ENCODE measurements at places on chromosomes 6 and 20.
A peak's percentile ranks its signal among the peaks of the same experiment; 100 is the strongest.

DNA sequence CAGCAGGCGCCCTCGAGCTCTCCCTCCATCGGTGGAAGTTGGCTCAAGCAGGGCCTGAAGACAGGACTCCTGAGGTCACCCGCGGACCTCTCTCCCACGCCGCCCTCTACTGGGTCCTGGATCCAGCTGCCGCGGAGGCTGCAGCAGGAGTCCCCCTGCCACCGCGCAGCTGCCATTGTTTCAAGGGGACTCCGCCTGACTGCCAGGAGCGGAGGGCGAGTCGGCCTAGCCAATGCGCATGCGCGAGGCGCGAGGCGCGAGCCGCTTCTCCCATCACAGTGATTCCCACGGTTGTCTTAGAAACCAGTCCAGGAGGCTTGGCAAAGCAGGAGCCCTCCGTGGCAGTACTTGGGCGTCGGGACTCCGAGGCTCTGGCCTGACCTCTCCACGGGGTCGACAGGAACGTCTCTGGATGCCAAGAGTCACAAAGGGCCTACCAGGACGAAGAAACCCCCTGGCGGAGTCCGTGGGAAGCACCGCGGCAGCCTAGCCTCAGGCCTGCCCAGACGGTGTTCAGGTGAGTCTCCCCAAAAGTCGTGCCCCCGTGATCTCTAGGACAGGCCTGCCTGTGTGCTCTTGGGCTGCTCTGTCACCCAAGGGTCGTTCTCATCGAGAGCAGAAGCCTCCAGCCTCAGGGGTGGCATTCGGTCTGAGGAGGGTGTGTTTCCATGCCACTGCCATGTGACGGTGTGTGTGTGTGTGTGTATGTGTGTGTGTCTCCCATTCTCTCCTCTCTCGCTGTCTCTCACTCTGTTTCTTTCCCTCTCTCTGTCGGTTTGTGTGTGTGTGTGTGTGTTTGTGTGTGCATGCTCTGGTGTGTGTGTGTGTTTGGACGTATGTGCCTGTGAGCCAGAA, 290.6 kb upstream of the ZNF337 start:
- peak; percentile 83 for DNase-seq

GRCh38 chr20:40892642-40893041, 136.0 kb upstream of the TOP1 start:
- DNase-seq, result no peak

- no peak for DNase-seq
These were observed 51.5 kb upstream of the TMEM200A start for GRCh38 chr6:130314271-130314670.

- DNase-seq, result no peak
These were observed 26.8 kb upstream of the TMEM217 start for GRCh38 chr6:37284781-37285180.

DNA sequence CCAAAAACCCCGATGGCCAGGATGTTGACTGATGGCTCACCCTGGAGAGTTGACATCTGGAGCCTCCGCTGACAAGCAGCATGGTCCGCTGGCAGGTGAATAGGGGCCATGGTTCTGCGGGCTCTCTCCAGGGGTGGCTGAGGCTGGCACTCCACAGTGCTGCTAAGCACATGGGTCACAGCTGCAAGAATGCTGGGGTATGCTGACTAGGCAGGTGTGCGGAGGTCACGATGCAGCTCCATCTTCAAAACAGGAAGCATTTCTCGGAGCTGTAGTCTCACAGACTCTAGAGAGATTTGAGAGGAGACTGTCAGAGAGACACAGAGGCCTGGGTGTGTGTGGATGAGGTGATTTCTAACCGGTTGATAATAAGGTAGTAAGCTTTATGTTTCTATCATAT, 341.6 kb downstream of the NRN1 start:
- no peak for DNase-seq

DNA sequence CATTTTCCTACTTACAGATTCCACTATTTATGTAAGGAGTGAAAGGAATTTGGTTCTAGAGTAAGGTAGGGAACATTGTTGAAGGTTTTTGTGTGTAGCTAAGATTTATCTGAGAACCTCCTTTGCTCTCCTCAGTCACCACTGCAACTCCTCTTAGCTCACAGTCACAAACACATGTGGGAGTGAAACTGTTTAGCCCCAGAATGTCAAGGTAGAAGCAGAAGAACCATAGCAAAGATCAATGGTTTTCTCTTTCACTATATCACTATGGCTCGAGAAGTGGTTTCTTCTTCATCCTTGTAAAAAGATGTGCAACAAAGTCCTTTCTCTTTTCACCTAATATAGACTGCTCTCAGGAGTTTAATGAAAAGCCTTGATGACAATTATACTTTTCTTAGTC, 6.5 kb upstream of the DEFB112 start:
- DNase-seq, result no peak

- DNase-seq, result no peak
These were observed 36.2 kb downstream of the ARMC2 start for GRCh38 chr6:108884211-108885059.

DNA sequence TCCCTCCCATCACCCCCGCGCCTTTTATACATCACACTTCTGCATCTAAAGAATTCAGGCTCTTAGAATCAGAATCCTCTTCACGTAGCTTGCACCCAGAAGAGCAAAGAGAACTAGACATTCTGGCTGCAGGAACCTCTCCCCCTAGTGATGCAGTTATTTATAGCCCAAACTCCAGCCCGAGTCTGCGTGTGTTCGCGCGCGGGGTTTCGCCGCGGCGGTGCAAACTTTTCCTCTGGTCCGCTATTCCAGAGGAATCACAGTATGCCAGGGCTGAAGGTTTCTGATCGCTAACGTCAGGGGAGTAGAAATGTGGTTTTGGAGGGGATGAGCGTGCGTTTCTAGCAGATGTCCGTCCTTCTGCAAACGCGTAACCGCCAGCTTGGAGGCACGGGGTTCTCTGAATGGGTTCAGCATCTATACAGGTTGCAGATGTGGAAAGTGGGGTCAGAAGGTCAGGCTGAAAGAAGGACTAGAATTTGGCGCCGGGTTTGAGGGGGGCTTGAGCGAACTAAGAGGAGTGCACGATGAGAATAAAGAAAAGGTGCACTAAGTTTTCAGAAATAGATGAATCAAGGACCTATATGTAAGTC, 1.8 kb downstream of the EPHA7 start:
- DNase-seq, result peak; percentile 58

GRCh38 chr6:4085332-4085700, 6.4 kb upstream of the FAM217A start:
- DNase-seq, result no peak

DNA sequence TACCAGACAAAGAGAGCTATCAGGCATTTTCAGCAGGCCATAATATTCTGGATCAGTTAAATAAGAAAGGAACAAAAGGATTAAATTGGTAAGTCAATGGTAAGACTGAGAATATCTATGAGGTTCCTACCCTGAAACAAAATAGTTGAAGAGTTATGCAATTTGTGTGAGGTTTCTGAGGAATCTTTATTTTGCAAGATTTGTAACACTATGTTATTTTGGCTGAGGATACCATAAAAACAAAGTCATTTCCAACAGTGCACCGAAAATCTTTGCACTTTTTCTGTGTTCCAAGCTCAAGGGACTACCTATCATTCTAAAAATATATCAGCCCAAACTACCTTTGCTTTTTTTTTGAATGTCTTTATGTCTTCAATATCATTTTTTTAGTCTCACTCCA, 383.3 kb upstream of the CITED2 start:
- no peak for DNase-seq

DNA sequence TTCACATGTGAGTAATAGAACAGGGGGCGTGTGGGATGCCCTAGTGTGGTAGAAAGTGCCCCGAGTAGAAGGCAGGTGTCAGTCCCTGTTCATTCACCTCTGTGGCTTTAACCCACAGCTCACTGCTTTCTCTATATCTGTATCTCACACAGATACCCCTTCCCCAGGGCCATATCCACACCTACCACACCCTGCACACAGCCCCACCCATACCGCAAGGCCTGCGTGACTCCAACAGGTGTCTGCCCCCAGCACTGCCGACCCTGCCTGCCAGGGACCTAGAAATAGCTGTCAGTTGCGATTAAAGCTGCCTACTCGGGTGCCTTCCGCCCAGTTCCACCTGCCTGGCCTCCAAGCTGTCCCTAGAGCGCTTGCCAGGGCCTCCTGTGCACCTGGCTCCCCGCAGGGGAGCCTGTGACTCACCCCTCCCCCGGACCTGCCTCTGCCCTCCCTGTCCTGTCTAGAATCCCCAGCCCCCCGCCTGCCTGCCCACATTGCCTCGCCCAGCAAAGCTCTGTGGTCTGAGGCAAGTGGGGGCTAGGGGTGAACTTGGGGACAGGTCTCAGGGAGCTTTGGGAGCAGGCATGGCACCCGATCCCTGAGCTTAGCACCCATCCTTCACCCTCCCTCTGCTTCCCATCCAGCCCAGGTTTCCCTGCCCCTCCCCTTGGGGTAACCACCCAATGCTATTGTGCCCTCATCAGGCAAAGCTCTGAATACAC, 38.3 kb upstream of the ID1 start:
- peak; percentile 96 for DNase-seq

GRCh38 chr6:40936818-40937251, 102.2 kb downstream of the UNC5CL start:
- no peak for DNase-seq

DNA sequence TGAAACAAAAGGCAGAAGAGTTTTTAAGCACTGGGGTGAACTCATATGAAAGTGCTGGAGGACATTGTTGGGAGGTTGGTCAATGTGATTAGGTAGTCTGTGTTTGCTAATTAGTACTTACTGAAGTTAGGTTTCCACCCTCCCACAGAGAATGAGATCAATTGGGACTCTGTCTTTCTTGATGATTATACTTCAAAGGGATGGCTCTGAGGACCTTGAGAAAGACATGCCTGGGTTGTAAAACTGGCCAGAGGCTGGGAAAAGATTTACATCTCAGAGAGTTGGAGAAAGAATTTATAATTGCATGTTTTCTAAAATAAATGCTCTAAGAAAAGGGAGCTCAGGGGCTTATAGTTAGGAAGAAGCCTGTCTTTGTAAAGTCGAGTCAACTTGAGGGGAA, 74.0 kb downstream of the CD109 start:
- no peak for DNase-seq

DNA sequence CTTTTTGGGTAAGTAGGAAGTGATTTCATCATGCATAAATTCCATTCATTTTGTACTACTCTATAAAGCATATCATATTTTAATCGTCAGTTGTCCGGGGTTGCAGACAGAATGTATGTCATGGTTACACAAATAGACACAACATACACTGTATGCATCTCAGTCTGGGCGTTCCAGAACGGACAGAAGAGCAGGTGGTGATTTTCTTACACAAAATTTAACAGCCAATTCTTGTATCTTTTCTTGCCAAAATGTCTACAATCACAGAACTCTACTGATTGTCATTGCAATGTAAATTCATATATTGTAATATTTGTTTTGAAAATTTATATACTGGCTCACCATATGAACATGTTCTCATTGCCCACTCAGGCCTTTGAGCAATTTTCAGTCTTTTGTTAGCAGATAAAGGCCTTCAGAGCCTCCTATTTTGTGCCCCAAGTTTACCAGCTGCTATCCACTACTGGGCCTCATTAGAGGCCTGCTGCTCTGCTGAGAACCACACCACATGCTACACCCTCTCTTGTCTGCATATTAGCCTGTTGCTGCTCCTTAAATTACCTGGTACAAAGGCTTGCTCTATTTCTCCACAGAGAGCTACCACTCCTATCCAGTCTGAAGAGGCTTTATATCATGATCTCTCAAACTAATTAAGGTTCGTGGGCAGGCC, 61.5 kb downstream of the PRDM13 start:
- DNase-seq, result peak; percentile 13

DNA sequence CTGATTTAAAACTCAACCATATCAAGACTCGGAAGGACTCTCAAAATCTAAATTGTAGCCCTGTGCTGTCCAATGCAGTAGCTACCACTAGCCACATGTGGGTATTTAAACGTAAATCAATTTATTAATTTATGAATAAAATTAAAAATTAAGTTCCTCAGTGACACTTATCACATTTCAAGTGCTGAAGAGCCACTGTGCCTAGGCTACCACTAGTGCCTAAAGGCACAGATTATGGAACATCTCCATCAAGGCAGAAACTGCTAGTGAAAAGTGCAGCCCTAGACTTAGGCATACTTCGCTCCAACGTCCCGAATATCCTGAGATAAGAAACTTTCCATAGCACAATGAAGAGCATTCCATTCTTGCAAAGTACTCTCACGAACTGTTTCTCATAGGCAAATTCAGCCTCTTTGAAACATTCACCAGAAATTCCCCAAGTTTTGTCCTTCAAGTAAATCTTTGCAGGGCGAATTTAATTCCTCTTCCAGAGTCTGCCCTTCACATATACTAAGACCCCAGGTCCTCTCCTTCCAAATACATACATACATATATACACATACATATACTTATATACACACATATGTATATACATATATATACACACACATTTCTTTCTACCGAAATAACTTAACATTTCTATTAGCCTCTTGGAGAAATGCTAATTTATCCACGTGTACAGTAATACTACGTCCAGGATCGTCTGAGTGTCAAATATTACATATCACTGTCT, 1.3 kb downstream of the SUPT3H start:
- no peak for DNase-seq

Data from NCI-H1105 (cell line).